Activated CD4-positive, alpha-beta T cell treated with anti-CD3 and anti-CD28 coated beads for 24 hours (primary cell): ENCODE measurements at places on chromosomes 7 and 10.

- DNase-seq: peak; percentile 14
Observed at GRCh38 chr10:24617771-24618396, 105.8 kb downstream of the ARHGAP21 start.

DNA sequence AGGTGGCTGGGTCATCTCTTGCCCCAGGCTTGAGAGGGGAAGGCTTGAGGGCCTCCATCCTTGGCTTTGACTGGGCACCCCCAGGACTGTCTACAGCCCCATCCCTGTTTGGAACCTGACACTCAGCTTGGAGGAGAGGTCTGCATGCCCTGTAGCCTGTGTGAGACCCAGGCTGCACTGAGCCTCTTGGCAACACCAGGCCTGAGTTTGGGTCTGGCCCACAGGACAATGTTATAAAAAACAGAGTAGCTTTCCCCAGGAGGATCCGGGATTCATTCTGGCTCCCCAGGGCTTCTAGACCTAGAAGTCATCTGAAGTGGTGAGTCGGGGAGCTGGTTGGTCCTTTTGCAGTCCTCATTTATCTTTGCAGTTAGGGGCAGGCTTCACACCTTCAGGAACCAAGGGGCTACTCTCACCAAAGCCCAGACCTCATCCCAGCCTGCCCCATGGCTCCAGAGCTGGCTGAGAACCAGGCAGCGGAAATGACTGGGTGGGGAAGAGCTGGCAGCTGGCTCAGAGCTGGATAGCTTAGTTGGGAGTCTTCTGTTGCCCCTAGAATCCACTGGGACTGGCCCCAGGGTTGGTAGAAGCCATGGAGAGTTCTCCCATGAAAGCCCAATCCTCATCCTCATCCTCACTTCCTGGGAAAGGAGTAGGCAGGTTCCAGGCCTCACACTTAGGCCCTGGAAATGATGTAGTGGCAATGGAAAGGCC is 68.8 kb downstream of the ADCYAP1R1 start:
- DNase-seq: no peak

DNA sequence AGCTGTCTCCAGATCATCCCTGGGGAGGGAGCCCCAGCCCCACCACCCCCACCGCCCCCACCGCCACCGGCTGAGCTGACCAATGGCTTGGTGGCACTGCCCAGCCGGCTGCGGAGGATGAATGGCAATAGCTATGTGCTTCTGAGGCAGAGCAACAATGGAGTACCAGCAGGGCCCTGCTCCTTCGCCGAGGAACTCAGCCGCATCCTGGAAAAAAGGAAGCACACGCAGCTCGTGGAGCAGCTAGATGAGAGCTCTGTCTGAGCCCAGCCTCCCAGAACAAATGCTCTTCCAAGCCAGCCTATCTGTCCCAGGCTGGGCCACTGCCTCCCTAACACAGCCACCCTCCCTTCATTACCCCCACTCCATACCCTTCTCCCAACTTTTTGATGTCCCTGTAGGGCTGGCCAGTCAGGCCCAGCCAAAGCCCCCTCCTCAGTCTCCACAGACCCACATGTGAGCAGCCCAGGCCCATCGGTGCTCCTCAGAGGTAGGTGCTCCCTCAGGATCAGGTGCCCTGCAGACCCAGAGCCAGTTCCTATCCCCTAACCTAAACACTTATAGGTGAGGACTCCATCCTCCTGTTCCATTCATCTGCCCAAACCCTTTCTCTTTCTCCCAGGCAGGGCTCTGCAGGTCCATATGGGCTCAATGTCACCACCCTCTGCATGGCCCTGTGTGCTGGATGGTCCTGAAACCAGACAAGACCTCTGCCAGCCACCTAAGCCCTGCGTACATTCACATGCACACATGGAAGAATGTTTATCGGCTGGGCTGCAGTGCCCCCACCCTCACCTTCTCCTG is 3.2 kb downstream of the MRPL43 start:
- no peak for DNase-seq

DNA sequence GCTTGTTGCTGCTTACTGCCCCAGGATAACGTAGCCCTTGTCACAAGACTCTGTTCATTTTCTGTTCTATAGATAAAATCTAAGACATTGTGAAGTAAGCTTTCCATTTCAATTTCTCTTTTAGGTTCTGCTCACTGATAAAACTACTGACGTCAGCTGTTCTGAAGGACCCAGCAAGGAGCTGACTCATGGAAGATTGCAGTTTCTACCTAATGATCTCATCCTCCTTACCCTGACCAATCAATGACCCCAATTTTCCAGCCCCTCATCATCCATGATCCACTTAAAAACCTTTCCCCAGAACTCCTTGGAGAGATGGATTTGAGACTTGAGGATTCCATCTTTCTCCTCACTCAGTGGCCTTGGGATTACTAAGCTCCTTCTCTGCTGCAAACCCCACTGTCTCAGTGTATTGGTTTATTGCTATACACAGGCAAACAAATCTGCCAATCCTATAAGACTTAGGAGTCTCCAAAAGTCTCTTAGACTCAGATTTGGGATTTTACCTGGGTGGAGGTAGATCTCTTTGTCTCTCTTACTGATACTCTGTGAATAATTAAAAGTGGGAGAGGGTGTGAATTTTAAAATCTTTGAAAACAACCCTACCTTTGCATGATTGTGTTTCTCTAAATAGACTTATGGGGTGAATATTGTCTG is 109.2 kb upstream of the TRIM24 start:
- DNase-seq: no peak

GRCh38 chr10:1316809-1317143 is 260.6 kb downstream of the WDR37 start:
- DNase-seq: no peak

GRCh38 chr7:112715525-112715924 is 74.7 kb downstream of the TMEM168 start:
- no peak for DNase-seq

- DNase-seq: no peak
Observed at GRCh38 chr7:134300988-134301387, 15.7 kb downstream of the SLC35B4 start.

DNA sequence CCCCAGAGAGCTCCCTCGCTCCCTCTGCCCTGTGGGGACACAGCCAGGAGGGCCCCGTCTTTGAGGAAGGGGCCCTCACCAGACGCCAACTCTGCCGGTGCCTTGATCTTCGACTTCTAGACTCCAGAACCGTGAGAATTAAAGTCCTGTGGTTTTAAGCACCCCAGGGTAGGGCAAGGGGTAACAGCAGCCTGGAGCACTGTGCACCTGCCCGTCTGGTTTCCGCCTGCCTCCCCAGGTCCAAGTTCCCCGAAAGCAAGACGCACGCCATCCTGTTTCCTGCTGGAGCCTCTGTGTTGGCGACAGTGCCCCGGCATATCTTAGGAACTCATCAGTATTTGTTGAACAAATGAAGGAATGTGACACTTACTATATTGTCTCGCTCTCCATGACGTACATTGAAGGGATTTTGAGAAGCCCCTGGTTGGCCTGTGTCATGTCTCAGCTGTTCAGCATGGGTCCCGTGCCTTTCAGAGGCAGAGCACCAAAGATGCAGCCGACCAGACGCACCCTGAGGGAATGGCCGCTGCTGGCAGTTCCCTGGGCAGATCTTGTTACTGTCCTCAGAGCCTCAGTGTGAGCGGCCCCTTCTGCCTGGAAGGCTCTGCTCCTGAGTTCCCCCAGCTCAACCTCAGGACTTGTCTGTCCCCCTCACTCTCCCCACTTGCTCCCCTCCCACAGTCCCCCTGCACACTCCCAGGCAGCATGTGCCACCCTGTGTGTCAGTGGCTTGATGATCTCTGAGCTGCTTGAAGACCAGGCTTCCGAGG is 226.2 kb downstream of the TCERG1L start:
- DNase-seq: no peak

- no peak for DNase-seq
Observed at GRCh38 chr10:83625831-83626360, 513.4 kb upstream of the GHITM start.

GRCh38 chr10:130709415-130709814 is 573.2 kb downstream of the GLRX3 start:
- no peak for DNase-seq

GRCh38 chr10:121292321-121292720 is 305.9 kb downstream of the FGFR2 start:
- DNase-seq: no peak

- DNase-seq: no peak
Observed at GRCh38 chr7:120959929-120960484, 9.4 kb downstream of the ING3 start.

DNA sequence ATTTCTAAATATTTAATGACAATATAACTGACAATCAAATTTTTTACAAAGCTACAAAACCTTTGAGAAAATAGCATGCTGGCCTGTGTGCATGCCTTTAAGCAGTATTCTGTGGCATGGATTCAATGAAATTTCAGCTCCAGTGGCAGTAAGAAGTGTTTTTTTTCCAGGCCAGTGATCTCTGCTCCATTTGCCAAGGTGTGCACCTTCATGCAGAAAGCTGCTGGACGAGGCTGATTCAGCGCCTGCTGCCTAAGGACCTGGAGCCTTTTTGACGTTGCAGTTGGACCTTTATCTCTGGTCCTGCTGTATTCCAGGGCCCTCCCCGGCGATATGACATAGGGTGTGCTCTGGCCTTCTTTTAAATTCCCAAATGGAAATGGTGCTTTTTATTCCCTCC is 26.6 kb downstream of the VWC2 start:
- DNase-seq: no peak

GRCh38 chr7:20290505-20291111 is 40.1 kb upstream of the ITGB8 start:
- no peak for DNase-seq

DNA sequence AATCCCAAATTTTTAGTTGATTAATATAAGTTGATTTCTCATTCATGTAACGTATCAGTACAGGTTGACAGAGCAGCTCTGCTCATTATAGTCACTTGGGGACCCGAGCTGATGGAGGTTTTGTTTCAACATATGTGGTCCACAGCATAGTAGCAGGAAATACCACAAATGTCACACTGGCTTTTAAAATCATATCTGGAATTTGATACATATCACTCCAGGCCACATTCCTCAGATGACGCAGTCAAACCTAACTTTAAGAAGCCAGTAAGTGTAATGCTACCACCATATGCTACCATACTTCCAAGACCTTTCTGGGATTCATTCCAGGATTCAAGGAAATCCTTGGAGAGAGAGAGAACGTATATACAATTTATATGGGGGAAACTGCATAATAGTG is 156.3 kb downstream of the PHF14 start:
- no peak for DNase-seq

DNA sequence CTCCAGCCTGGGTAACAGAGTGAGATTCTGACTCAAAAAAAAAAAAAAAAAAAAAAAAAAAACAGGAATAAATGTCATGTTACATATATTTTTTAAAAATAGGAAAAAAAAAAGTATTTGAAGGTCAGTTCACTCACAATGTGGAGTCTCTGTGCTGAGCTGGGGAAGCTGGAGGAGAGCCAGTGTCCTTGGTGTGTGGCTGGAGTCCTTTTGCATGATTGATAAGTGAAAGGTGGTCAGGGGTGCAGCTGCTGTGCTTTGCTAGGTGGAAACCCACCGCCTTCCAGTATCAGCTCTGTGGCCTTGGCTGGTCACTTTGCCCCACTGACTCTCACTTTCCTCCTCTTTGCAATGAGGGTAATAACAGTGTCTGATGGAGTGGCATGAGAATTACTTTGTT is 101.9 kb downstream of the VWC2 start:
- no peak for DNase-seq

- no peak for DNase-seq
Observed at GRCh38 chr10:4294996-4295792, 510.2 kb upstream of the KLF6 start.

DNA sequence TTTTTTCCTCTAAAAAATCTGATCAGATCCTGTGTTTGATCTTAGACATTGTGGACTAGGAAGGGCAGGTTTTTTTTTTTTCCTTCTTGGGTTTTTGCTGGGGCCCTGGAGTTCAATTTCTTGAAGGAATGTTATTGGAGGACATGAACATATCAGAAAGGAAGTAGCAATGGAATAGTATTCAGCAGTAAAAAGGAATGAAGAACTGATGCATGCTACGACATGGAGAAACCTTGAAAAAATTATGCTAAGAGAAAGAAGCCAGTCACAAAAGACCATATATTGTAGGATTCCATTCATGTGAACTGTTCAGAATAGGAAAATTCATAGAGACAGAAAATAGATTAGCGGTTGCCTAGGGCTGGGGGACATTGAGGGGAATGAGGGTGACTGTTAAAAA is 34.0 kb downstream of the FGF8 start:
- DNase-seq: no peak

DNA sequence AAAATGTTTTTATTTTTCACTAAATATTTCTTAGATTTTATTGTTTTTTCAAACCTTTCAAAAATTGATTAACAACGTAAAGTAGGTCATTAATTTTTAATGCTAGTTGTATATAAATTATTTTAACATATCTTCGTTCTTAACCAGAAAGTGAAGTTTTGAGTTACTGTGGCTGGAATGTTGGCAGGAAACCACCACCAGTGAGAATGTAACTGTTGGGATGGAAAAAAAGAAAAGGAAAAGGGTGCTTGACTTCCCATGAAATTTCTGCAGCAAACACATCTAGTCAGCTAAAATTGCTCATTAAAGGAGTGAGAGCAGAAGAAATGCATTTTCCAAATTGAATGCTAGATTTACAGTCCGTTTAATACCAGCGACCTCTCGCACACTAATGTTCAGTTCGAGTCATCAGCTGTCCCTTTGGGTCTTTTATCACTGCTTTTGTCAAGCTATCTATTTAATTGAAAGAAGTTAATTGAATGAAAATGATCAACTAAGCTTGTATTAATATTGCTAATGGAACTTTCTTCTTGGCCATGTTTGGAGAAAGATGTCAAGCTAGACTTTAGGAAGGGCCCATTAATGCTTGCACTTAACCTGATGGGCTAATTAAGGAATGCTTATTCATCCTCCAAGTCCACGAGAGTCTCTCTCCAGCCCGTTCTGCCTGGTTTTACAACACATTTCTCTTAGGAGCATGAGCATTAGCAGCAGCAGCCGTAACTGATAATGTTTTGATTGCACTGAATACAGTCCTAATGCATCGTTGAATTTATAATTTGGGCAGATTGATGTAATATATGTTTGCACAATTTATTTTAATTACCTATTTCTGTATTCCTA is 70.1 kb downstream of the UBE3C start:
- no peak for DNase-seq

DNA sequence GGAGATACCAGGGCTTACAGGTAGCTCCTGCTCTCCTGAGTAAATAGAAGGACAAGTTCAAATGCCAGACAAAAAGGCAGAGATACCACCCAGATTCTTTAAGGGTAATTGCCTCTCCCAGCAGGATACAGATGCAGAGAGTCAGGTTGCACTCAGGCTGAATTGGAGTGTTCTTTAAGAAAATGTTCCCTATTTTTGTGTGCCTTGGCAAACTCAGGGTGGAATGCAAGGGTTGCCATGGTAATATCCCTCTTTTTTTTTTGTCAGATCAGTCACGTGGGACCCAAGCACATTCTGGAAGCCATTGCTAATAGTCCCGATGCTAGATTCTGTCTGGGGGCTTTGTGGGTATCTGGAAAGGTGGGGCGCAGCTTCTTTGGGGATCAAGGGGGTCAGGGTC is 628.0 kb downstream of the CALN1 start:
- DNase-seq: no peak

DNA sequence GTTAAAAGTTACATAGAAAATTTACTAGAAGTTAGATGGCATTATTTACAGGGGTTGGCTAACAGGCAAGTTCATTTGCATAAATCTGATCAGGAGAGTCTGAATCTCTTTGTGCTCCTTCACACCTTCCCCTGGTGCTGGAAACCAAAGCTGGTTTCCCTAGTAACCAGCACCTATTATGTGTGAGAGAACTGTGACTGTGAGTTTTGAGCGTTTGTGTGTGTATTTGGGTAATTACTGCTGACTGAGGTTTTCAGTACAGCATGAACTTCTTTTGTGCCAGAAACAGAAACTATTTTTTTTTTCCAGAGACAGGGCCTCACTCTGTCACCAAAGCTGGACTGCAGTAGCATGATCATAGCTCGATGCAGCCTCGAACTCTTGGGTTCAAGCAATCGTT is 10.3 kb upstream of the IFIT1B start:
- DNase-seq: no peak

GRCh38 chr7:137877027-137877675 is 30.4 kb upstream of the DGKI start:
- no peak for DNase-seq
